ENCODE measurements at places on chromosomes 12 and 14.
A peak's percentile ranks its signal among the peaks of the same experiment; 100 is the strongest.

DNA sequence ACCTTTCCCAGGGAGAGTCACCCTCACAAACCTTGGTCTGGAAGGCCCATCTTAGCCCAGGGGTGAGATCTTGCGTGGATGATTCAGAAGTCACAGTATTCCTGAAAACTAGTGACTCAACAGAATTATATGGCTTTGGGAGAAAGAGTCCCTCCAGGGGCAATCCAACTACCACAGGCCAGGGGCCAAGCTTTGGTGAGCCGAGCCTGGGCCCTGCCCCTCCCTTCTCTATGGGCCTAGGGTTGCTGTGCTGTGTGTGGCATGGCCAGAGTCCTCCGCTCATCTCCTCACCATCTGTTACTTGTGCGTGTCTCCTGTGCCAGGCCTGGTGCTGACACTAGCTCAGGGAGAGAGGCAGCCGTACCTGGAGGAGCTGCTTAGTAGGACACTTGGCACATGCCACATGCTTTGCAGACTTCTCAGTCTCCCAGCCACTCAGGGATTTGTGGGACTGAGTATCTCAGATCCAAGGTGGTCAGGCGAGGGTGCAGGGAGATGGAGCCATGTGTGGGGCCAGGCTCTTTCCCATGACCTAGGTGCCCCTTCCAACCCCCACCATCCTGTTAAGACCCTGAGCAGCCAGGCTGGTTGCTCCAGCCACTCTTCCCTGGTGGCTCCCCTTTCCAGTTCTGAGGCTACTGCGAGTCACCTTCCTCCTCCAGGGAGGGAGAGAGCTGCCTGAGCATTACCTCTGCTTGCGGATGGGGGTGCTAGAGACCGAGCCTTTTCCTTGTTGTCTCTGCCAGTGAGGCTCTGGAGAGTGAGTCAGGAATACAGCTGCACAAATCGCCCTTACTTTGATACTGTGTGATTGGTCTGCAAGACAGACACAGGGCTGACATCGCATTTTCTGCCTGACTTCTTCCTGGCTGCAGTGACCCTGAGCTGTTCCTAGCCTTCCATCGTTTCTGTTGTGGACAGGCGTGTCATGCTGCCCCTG is 94.1 kb downstream of the SLC25A47 start:
- DNase-seq, result peak; percentile 63

DNA sequence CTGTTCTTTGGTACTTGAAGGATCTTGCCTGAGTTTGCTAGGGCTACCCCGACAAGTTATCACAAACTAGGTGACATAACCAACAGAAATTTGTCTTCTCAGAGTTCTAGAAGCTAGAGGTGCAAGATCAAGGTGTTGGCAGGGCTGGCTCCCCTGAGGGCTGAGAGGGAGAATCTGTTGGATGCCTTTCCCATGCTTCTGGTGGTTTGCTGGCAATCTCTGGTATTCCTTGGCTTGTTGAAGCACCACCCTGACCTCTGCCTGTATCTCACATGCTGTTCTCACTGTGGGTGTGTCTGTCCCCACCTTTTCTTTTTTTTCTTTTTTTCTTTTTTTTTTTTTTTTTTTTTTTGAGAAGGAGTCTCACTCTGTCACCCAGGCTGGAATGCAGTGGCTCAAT is 81.2 kb downstream of the VCPKMT start:
- no peak for DNase-seq

DNA sequence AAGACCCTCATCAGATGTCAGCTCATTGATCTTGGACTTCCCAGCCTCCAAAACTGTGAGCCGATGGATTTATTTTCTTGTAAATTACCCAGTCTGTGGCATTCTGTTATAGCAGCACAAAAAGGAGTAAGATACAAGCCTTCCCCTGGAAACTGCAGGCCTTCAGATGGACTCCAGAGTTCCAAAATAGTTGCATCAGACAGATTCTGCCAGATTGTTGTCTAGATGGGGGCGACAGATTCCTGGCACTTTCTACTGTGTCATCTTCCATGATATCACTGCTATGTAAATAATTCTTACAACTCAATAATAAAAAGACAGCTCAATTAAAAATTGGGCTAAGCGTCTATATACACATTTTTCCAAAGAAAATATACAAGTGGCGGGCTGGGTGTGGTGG is 17.2 kb upstream of the MARK3 start:
- DNase-seq, result no peak

- DNase-seq, result no peak
Observed at GRCh38 chr12:105047308-105047707, 37.0 kb downstream of the ALDH1L2 start.

DNA sequence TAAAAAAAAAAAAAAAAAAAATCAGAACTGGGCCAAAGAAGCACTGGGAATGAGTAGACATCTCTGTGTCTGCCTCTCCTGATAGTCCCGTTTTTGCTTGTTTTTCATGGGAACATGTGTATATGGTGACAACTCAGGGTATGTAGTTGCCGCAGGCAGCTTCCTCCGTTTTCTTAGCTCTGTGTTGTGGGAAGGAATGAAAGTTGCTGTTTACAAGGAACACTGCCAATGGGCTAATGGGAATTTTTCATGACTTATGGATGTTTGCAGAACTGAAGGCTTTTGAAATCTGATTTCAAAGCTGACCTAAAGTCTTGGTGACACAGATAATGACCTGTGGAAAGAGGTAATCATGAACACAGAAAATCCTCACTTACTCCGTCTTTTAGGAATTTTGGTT is 146.4 kb upstream of the BTG1 start:
- no peak for DNase-seq

GRCh38 chr14:59919570-59920377 is at the start of gene LRRC9:
TSS of gene LRRC9 (plus strand) at chr14:59920144.
- peak; percentile 16 for DNase-seq

DNA sequence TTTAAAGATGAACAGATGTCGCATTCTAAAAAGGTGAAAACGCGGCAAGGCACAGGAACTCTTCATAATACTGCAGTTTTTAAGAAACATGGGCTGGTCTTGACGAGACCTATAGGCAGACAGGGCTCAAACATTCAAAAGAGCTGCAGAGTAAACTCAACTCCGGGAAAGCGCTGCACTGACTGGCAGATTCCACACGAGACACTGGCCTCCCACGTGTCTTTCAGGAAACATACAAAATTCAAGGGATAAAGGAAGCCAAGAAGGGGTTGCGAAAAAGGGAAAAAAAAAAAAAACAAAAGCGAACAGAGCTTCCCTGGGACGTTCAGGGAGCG is 614 bp upstream of the ARF6 start:
- DNase-seq, result peak; percentile 81

GRCh38 chr12:49887536-49888401 is 15.9 kb downstream of the FAIM2 start:
- DNase-seq, result no peak

DNA sequence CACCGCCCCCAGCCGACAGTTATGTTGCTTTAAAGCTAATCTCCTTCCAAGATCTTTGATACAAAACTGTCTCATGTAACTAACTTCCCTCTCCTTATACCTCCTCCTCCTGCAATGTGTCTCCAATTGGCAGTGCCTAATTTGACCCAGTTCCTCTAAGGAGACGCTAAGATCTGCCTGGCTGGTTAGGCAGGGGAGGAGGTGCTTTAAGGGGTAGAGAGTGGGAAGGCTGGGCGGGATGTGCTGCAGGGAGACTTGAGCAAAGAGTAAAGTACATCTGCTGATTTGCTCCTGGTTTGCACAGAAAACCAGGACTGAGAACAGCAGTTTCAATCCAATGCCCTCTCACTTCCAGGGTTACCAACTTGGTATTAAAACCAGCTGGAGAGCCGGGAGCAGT is 7.4 kb upstream of the IKZF4 start:
- DNase-seq, result peak; percentile 83

GRCh38 chr12:16599081-16599480 is 6.9 kb downstream of the LMO3 start:
- no peak for DNase-seq

DNA sequence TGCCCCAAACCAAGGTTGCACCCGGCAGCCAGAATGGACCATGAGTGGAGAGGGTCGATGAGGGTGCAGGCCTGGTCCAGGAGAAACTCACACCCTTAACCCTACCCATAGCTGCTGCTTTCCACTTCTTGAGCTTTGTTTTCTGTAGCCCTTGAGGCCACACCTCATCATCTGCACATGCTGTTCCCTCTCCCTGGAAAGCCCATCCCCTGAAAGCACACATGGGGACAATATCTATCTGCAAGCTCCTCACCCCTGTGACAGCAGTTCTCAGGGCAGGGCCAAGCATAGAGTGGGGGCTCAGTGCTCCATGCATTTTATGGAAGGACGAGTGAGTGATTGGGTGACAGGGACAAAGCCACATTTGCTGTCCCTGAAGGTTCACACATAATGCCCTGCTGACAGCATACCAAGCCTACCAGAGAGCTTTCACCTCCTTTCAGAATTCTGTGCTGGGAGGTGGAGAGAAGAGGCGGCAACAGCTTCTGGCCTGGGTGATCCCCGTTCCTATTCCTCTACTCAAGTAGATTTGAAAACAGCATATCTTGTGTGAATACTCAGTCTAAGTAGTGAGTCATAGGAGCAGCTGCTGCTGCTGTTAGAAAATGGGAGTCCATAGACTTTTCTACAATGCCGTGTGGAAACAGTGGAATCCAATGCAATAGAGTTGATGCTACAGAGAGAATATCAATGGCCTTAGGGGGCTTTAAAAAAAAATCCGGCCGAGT is 44.6 kb downstream of the SRGAP1 start:
- DNase-seq, result peak; percentile 56

GRCh38 chr14:103288076-103288766 is 45.8 kb upstream of the EIF5 start:
- DNase-seq, result no peak

- no peak for DNase-seq
Observed at GRCh38 chr12:45483571-45483970, 245.9 kb upstream of the ARID2 start.

GRCh38 chr12:89669197-89669596 is 39.4 kb downstream of the ATP2B1 start:
- DNase-seq, result no peak

- DNase-seq, result no peak
Observed at GRCh38 chr12:30964896-30965612, 38.5 kb downstream of the TSPAN11 start.

- no peak for DNase-seq
Observed at GRCh38 chr12:52667931-52668330, 12.3 kb downstream of the KRT1 start.

Data from putamen (tissue), 1 donor.